Stimulated activated CD4-positive, alpha-beta T cell treated with anti-CD3 and anti-CD28 coated beads, TNF-alpha, amount 100 ng/mL, for 1 hour (primary cell): ENCODE measurements at places on chromosomes 7 and 10.

DNA sequence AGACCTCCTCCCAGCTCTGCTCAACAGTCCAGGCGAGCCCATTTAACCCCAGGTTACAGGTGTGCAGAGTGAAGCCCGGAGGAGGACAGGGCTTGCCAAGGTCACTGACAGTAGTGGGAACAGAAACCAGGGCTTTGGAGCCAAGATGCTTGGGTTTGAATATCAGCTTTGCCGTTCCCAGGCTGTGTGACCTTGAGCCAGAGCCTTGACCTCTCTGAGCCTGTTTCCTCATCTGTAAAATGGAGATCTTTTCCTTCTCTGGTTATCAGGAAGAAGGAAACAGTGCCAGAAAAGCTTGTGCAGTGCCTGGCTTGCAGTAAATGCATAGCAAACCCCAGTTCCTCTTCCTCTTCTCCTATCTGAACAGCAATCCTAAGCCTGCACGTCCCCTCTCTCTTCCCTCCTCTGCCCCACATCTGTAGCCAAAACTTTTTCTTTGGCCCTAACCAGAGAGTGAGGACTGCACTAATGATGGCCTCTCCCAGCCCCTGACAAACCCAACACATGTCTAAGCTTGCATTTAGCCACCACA lies 21.4 kb upstream of the MLXIPL start:
- DNase-seq: no peak

- no peak for DNase-seq
Measured at GRCh38 chr7:18702071-18702829, 206.7 kb downstream of the HDAC9 start.

DNA sequence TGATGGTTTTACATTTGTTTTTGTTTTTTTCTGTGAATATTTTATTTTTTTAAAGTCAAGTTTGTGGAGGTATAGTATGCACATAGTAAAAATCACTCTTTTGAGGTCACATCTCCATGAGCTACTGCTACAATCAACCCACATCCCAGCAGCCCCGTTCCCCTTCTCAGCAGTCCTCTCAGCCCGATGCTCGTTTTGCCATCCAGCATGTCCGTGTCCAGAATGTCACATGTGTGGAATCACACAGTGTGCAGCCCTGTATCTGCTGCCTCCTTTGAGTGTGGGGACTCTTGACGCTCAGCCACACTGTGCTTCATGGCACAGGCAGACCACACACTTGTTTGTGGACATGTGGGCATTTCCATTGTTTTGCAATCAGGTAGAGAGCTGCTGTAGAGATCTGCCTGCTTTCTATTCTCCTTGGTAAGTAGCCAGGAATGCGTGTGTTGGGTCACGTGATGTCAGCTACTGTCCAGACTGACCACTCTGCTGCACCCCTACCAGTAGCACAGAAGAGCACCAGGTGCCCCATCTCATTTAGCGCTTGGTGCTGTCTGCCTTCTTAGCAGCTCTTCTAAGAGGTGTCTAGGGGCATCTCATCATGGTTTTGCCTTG lies 71.6 kb upstream of the CAMK2B start:
- no peak for DNase-seq

DNA sequence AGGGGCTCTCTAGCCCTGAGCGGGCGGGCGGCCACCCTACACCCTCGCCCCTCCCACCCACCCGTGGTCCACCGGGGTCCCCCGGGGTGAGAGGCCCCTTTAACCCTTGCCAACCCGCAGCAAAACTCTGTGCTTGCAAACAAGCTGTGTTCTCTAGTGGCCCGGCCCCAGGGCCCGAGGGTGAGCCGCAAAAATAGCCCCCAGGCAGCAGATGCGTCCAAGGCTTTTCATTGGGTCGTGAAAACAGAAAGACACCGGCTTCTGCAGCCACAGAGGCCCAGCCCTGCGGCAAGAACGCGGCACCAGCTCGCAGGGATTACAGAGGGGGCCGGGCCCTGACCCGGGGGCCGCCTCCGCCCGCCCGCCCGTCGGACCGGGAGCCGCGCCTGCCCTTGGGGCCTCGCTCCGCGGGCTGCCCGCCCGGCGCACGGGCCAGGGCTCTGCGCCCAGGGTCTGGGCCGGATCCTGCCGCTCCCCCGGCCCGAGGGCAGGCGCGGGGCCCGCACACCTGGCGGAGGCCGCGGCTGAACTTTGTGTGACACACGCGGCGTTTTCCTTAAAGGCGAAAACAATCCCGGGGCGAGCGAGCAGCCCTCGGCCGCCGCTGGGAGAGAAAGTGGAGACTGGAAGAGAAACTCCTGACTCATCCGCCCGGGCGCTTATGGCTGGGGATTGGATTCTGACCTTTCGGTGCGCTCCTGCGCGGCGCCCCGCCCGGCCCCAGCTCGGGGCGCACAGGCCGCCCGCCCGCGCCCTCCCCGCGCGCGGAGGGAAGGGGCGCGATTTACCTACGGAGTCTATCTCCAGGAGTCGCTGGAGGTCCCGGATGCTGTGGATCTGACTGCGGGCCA lies 2.8 kb downstream of the PDGFA start:
- DNase-seq: no peak

GRCh38 chr10:110011681-110012080 lies 3.9 kb downstream of the ADD3 start:
- no peak for DNase-seq
